ENCODE measurements at places on chromosomes 11 and 22.

DNA sequence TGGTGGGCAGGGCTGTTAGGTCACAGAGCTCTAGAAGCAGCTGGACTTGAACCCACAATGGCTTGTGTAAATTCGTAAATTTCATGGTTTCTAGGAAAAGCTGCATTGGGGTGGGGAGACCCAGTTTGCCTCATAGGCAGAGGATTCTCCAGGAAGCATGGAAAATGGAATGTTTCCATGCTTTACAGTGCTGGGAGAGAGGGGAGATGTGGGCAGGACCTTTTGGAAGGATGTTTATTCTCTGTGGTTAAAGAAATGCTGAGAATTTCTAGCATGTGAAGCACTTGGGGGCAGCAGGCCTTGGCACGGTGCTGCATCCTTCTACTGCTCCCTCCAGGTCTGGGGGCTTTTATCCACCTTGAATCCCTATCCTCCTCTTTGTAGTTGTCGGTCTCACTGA is 46.3 kb downstream of the TRAF6 start:
- DNase-seq, result no peak

- DNase-seq, result no peak
These were observed 131.5 kb upstream of the TRPC6 start for GRCh38 chr11:101715281-101715680.

- DNase-seq, result no peak
These were observed 7.1 kb upstream of the OR8K3 start for GRCh38 chr11:56307836-56308235.

DNA sequence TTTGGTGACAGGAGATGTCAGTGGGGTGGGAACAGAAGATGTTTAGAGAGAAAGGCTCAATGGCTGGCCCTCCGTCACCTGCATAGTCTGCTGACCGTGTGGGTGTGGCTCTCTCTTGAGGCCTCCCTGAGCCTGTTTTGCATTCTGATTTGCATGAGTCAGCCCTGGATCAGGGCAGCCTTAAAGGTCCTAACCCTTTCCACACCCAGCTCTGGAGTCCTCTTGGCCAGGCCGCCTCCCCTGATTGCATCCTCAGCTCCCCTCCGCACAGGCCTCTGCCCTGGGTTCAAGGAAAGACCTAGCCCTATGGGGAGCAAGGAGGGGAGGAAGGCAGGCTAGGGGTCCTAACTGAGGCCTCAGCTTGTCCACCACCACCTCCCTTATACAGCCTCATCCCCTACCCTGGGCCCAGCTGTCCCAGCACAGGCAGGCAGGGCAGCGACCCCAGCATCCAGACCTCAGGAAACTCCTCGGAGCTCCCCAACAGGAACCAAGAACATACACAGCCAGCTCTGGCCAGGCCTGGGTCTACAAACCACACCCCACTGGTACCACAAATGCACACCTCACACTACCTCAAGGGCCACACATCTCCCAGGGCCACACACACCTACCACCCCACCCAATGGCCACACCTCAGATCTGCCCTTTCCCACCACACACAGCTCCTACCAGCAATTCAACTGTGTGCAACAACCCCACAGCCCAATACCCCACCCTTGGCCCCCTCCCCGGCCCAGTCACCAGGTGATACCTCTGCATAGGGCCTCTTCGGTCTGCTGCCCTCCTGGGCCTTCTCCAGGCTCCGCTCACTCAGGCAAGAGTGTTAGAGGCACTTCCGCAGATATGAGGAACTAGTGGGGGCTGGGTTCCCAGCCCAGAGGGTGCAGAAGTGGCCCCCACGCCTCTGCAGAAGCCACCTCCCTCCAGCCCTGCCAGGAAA is 13.7 kb downstream of the ARAP1 start:
- no peak for DNase-seq

GRCh38 chr11:92907671-92908070 is 61.8 kb upstream of the MTNR1B start:
- no peak for DNase-seq

DNA sequence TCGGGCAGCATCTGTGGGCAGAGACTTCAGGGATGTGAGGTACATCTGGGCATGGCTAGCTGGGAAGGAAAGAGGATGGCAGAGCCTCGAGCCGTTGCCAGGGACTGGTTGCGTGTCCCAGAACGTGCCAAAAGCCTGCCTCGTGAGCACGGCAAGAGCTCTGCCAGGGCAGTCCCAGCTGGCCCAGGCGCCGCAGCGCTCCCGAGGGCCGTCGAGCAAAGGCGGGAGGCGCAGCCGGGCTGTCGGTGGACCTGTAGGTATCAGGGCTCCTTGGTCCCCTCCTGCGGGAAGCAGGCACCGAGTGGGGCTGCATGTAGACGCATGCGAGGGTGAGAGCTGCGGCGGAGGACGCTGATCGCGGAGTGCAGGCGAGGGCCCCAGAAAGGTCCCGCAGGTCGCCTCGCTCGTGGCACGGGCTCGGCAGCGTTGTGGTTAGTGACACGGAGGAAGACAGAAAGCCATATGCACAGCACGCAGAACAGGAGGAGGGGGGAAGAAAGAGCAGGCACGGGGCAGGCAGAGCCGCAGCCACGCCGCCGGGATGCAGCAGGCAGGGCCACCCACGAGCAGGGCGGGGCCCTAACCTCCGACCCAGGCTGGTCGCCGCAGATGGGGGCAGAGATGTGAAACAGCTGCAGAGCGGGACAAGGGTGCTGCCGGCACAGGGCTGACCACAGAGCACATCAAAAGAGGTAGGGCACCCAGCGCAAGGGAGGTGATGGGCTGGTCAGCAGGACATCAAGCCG is 18.0 kb downstream of the LSP1 start:
- no peak for DNase-seq

DNA sequence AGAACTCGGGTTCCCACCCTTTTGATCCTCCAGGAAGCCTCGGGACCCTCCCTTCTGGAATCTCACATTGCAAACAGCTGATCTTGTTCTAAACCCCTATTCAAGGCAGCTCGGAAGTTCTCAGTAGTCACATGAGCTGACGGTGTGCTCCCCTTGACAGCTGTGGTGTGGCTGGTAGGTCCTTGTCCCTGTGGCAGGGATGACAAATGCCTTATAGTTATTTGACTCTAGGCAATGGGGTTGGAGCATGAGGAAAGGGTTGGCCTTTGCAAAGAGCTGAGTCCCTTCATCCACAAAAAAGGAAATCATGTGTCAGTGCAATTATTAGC is 23.6 kb downstream of the EIF4G2 start:
- DNase-seq, result no peak

DNA sequence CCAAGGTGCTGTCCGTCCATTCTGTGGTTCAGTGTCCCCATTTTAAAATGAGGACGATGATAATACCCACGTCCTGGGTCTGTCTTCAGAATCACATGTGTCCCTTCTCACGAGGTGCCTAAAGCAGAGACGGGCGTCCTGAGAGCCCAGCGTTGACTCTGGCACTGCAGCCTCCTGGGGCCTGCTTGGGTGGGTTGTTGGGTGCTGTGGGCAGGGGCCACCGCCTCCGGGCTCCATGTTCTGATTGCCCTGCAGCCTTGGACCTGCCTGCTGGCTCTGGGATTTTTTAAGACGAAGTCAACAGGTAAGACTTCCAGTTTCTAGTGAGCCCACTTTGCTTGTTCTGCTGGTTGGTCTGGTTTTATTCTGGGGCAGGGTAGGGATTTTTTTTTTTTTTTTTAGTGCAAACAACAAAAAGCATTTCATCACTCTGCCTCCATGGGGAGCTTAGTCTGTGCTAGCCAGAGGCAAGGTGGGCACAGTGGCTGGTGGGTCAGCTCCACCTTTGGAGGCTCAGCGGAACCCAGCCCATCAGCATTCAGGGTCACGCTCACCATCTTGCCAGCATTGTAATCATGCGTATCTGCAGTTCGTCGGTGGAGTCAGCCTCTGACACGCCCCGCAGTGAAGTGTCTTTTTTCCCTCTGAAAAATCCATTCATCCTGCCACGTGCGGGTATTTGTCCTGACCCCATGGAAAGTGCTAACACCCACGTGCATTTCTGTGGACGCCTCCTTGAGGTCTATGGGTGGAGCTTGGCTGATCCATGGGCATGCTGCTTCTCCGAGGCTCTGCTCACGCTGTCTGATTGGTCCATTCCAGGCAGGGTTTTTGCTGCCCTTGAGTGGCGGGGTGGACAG is 28.3 kb downstream of the NADSYN1 start:
- no peak for DNase-seq

DNA sequence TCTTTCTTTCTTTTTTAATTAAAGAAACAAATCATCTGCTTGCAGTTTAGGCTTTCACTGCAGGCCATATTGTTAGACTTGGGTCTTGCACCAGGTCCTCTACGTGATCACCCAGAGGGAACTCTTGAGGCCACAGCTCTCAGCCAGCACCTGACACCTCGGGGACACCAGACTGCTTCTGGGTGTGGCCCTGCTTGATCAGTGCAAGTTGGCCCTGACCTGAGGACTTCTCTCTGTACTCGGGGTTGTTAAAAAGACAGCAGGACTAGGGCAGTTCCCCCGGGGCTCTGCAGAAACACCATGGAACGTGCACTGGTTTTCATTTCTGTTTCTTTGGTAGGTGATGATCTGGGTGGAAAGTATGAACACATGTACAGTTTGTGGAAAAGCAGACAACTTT is 51.2 kb upstream of the MYO18B start:
- DNase-seq, result no peak

Data from NCI-H1417 treated with DMSO at 0.1 percent for 48 hours (cell line).